ENCODE measurements at places on chromosomes 3 and 15. TPM values are rescaled to one million over a fixed set of nuclear protein-coding genes. Genes with fewer than 3 reads are reported as not detected.
A peak's percentile ranks its signal among the peaks of the same experiment; 100 is the strongest.

ACKR4 gene
- total RNA-seq, result not detected

DNA sequence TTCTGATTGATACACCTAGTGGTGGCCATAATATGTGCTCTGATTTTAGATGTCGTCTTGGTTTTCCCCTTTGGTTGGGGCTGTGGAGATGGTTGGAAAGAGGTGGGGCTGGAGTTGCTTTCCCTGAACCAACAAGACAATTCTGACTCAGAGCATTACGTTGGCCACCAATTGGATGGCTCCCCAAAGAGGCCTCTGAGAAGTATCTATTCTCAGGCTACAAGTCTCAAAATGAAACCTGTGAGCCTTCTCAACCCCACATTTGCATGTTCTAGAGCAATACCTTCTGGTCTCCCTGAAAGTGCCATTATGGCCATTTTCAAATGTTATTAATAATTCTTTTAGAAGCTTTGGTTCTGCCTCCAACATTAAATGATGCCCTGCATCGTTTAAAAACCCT is 188.4 kb upstream of the WNT5A start:
- DNase-seq, result no peak

RYR3 gene
- total RNA-seq, result 0.69 TPM

OTOL1 gene
- total RNA-seq, result not detected

FMN1 gene
- 1.7 TPM for total RNA-seq

GRCh38 chr15:101252836-101253235 is 988 bp upstream of the CHSY1 start:
- DNase-seq, result no peak

GRCh38 chr3:133268726-133269134 is 131.1 kb upstream of the BFSP2 start:
- no peak for DNase-seq

DNA sequence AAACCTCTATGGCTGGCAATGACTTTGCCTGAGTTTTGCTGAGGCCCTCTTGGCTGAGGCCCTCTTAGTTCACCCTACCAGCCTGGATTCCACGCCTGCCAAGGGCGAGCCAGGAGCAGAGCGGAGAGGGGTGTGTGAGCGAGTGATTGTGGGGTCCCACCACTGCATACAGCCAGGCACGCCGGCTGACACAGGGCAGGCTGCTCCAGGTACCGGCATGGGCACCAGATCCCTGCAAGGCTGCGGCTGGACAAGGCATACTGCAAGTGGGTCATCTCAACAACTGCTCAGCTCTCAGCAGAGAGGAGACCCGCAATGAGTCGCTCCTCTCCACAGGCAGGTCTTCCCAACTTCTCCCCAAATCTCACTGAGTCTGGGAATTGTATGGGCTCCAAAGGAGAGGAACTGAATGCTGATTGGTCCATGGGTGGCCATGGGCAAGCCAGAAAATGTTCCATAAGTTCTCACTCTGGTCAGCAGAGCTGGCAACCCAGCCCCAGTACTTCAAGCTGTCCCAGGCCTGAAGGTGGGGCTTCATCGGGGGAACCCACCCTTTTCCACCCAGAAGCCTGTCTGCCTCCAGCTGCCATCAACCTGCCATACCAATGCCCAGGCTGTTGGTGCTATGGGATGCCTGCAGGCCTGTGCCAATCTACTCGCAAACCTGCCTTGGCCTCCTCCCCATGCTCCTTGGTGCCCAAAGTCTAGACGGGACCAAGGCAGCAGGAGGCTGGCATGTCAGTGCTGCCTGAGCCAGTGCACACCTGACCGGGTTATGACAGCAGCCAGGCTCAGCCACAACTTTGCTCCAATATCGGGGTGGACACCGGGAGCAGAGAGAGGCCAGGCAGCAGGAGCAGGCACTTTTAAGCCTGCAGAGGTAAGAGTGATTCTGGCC is 1273.6 kb upstream of the GBE1 start:
- peak; percentile 1 for DNase-seq

- DNase-seq, result no peak
Measured at GRCh38 chr3:46966811-46967210, 9.7 kb downstream of the CCDC12 start.

DNA sequence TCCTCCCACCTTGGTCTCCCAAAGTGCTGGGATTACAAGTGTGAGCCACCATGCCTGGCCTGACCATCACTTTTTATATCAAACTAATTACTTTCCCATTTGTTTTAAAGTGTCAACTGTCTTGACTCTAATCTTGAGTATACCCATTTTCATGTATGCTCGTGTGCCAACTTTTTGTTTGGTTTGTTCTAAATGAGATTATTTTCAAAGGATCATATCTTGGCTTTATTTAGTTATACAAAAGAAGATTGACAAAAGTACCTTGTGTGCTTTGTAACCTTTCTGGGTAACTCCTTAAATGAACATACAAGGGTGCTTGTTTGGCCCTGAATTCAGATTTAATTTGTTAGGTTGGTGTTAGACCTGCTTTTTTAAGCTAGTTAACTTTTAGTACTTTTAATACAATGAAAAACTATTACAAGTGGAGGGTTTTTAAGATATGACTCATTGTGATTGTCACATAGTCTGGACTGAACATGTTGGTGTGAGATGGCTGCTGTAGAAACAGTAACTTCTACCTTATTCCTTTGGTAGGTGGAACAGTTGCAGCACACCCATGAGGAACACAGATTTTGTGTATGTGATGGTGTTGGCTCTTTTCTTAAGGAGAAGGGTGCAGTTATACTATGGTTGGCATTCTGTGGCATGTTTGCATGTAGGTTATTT is 10.7 kb downstream of the KIF23 start:
- no peak for DNase-seq

SOX2 gene
- 264 TPM for total RNA-seq

DNA sequence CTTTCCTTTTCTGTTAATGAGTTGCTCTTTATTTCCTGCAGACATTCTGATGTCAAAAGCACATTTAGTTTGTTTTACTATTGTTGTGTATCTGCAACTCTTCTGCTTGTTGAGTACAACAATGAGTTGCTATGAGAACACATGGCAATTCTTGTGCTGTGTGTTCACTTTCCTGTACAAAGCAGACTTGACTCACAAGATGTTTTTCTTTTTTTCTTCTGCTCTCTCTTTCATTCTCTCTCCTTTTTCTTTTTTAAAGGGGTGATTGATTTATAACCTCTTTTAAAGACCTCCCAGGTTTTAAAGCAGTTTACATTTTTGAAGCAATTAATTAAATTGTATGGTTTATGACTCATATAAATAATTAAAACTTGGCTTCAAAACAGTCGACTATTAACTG is 31.6 kb upstream of the ABHD10 start:
- DNase-seq, result no peak

GRCh38 chr3:188905547-188905946 is 266.2 kb upstream of the TPRG1 start:
- no peak for DNase-seq

- DNase-seq, result no peak
Measured at GRCh38 chr15:78880242-78880533, 7.5 kb downstream of the MORF4L1 start.

DNA sequence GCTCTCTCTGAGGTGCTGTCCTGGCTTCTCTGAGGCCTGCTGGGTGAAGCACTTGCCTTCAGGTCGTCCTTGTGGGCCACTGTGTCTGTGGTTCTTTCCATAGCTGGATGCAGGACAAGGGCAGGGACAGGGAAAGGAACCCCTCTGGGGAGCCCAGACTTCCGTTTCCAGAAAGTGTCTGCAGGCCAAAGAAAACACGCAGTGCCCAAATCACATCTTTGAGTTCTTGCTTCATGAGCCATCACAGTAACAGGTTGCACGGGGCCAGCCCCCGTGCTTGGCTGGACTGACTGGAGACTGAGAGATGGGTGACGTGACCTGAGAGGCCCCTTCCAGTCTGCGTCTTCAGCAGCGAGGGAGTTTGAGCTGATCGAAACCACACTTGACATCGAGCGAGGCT is 115.8 kb downstream of the GABRG3 start:
- no peak for DNase-seq

DNA sequence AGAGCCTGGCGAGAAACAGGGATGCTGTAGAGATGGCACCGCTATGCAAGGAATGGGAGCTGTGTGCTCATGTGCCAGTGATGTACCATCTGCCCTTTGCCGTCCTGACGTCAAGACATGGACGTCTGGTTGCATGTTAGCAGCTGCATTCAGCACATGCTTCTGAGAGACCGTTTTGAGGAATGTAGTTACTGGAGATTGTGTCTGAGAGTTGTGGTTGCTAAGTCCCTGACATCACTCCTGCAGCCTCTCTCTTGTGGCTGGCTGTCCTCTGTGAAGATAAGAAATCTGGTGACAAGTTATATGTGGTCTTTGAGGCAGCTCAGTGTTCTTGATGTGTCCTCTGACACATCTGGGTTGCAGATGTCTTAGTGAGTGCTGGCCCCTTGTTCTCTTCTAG is 165.1 kb downstream of the APBA2 start:
- no peak for DNase-seq

- no peak for DNase-seq
Measured at GRCh38 chr3:114660808-114661207, 367.0 kb downstream of the TIGIT start.

GRCh38 chr3:178986456-178986855 is 85.2 kb downstream of the ZMAT3 start:
- DNase-seq, result no peak

- DNase-seq, result no peak
Measured at GRCh38 chr3:128198313-128198712, 45.0 kb downstream of the EEFSEC start.

DNA sequence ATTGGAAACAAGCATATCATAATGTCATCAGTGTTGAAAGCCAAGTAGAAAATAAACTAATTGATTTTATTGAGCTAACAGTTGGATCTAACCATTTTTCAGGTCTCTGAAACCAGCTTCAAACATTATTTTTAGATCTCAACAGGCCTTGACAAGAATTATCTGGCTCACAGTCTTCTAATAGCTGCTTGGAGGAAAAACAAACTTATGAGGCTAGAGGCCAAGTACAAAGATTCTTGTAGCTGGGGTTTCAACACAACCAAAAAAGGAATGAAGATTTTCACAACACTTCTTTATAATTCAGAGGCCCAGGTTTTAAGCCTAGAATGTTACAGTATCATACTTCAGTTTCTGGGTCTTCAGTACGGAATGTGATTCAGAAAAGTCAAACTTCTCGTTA is 3.7 kb downstream of the SETMAR start:
- no peak for DNase-seq

DNAH12 gene
- not detected for total RNA-seq

- peak; percentile 40 for DNase-seq
Measured at GRCh38 chr3:44555723-44556122, 730 bp downstream of the ZKSCAN7 start.

DNA sequence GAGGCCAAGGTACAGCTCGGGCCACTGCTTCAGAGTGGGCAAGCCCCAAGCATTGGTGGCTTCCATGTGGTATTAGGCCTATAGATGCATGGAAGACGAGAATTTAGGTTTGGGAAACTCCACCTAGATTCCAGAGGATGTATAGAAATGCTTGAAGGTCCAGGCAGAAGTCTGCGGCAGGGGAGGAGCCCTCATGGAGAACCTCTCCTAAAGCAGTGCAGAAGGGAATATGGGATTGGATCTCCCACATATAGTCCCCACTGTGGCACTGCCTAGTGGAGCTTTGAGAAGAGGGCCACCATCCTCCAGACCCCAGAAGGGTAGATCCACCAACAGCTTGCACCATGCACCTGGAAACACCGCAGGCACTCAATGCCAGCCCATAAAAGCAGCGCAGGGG is 48.1 kb upstream of the XXYLT1 start:
- DNase-seq, result no peak

SLC28A2 gene
- total RNA-seq, result not detected

DNA sequence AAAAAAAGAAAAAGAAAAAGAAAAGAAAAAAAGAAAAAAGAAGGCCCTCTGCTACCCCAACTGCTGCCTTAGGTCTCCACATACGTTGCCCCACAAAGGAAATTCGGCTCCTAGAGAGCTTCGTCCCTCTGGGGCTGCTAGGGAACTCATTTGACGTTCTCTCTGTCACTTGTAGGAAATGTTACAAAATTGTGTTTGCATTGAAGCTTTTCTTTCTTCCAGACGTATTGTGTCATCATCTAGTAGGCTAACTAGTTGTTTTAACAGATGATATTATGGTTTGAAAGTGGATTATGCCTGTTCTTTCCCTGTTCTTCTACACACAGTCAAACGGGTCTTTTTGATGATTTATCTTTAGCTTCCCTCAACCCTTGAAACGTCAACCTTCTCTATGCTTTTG is 125.3 kb downstream of the BDH1 start:
- DNase-seq, result no peak

CCDC39 gene
- not detected for total RNA-seq

DNA sequence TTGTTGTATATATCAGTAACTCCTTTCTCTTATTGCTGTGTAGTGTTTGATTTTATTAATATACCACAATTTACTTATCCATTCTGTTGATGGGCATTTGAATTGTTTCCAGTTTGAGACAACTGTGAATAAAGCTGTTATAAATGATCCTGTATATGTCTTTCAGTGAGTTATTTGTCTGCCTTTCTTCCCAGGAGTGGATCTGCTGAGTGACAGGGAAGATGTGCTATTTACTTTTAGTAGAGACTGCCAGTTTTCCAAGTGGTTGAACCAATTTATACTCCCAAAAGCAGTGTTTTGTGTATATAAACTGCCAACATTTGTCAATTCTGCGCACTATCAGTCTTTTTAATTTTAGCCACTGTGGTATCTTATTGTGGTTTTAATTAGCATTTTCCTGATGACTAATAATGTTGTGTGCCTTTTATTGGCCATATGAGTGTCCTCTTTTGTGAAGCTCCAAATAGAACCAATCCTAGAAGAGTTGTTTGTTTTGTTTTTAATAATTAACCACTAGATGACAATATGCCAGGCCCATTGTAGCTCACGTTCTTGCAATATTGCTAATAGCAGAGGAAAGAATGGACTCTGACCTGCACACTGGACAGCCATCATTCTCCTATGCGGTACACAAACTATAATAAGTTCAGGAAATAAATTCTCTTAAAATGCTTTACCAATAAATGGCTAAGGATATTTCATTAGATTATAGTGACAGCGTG is 25.3 kb downstream of the TRANK1 start:
- DNase-seq, result no peak

Measured in H7 (cell line).